K562 (cell line): ENCODE measurements at places on chromosomes 7 and 10. TPM values are rescaled to one million over a fixed set of nuclear protein-coding genes. Genes with fewer than 3 reads are reported as not detected.

EPHB6 gene
- total RNA-seq, result 13.2 and 19.1 TPM in 2 replicates

PILRA gene
- total RNA-seq, result 0.83 and 0.95 TPM in 2 replicates

RASSF4 gene
- total RNA-seq, result 0.18 and 0.62 TPM in 2 replicates

PDSS1 gene
- 30.9 and 36.5 TPM in 2 replicates for total RNA-seq

CUZD1 gene
- total RNA-seq, result 1.3 and 1.5 TPM in 2 replicates

SUN3 gene
- not detected in 2 replicates for total RNA-seq

ADAM8 gene
- total RNA-seq, result 6.1 and 7.0 TPM in 2 replicates

RBM28 gene
- total RNA-seq, result 146 and 157 TPM in 2 replicates

UNC5B gene
- 7.6 and 8.4 TPM in 2 replicates for total RNA-seq

SPDYE16 gene
- 0.13 TPM in 1 of 2 replicates, not detected in the other for total RNA-seq

TRIM73 gene
- 1.2 and 1.4 TPM in 2 replicates for total RNA-seq

MYPN gene
- total RNA-seq, result not detected in 2 replicates

MALRD1 gene
- not detected in 2 replicates for total RNA-seq

SLIT1 gene
- 0.09 TPM in 1 of 2 replicates, not detected in the other for total RNA-seq

TUBAL3 gene
- total RNA-seq, result 6.3 and 6.8 TPM in 2 replicates

TSPAN15 gene
- total RNA-seq, result 0.53 and 0.83 TPM in 2 replicates

TOMM7 gene
- 421 and 457 TPM in 2 replicates for total RNA-seq

ITPRIP gene
- total RNA-seq, result 27.0 and 28.5 TPM in 2 replicates

OR2A7 gene
- total RNA-seq, result not detected in 2 replicates

ITIH5 gene
- 3.9 and 4.9 TPM in 2 replicates for total RNA-seq

CCDC201 gene
- not detected in 2 replicates for total RNA-seq

PNLIPRP3 gene
- not detected in 2 replicates for total RNA-seq

FGL2 gene
- 0.11 TPM in 1 of 2 replicates, not detected in the other for total RNA-seq

FFAR4 gene
- total RNA-seq, result not detected in 2 replicates

CPA2 gene
- total RNA-seq, result 0.84 and 1.2 TPM in 2 replicates

SRGN gene
- 173 and 193 TPM in 2 replicates for total RNA-seq

SCART1 gene
- 4.4 and 5.5 TPM in 2 replicates for total RNA-seq

TBL2 gene
- 70.3 and 70.8 TPM in 2 replicates for total RNA-seq

GRM3 gene
- not detected in 2 replicates for total RNA-seq

PRKG1 gene
- 0.07 and 0.22 TPM in 2 replicates for total RNA-seq

GPRIN2 gene
- total RNA-seq, result not detected in 2 replicates

HKDC1 gene
- total RNA-seq, result 0.04 TPM in 1 of 2 replicates, not detected in the other

LHPP gene
- 5.3 and 6.3 TPM in 2 replicates for total RNA-seq

FAM13C gene
- not detected in 2 replicates for total RNA-seq

NFE2L3 gene
- 11.8 and 12.2 TPM in 2 replicates for total RNA-seq

MEIG1 gene
- not detected in 2 replicates for total RNA-seq

LLCFC1 gene
- total RNA-seq, result not detected in 2 replicates

POU6F2 gene
- 1.5 and 2.5 TPM in 2 replicates for total RNA-seq

TEX36 gene
- not detected in 2 replicates for total RNA-seq

LIPJ gene
- not detected in 2 replicates for total RNA-seq

CYP26C1 gene
- total RNA-seq, result 0.07 and 0.16 TPM in 2 replicates

ASAH2 gene
- total RNA-seq, result 7.6 and 11.8 TPM in 2 replicates

NPSR1 gene
- total RNA-seq, result not detected in 2 replicates

ANKRD1 gene
- not detected in 2 replicates for total RNA-seq

SLC16A9 gene
- total RNA-seq, result 1.7 and 2.1 TPM in 2 replicates

ENKUR gene
- total RNA-seq, result 0.09 and 0.20 TPM in 2 replicates
